ENCODE measurements at places on chromosomes 16 and 17. TPM values are rescaled to one million over a fixed set of nuclear protein-coding genes. Genes with fewer than 3 reads are reported as not detected.

GRCh38 chr16:1610071-1610898 is 1.6 kb downstream of the IFT140 start:
- peak; percentile 97 for DNase-seq

DNA sequence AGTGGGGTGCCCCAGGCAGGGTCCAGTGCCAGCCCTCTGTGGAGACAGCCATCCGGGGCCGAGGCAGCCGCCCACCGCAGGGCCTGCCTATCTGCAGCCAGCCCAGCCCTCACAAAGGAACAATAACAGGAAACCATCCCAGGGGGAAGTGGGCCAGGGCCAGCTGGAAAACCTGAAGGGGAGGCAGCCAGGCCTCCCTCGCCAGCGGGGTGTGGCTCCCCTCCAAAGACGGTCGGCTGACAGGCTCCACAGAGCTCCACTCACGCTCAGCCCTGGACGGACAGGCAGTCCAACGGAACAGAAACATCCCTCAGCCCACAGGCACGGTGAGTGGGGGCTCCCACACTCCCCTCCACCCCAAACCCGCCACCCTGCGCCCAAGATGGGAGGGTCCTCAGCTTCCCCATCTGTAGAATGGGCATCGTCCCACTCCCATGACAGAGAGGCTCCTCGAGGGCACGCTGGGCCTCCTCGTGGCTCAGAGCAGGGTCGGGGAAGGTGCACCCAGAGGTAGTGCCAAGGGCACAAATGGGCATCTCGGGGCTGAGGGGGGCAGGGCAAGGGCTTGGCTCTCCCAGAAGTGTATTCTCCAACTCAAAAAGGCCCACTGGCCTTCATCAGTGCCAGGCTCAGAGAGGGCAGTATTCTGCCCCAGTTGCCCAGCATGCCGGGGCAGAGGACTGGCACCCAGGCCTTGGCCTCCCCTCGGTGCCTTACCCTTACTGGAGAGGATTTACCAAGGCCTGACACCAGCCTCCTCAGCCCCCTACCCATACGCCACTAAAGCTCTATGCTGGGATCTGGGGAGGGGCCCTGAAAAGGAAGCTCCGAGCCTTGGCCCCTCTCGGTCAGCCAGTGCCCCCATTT is at the start of gene CDH5:
Gene CDH5 (plus strand): TSS at position 259 of the 867 bp plus-strand sequence. CDS start 12,647 bp downstream, outside the sequence.
- DNase-seq: no peak

DNA sequence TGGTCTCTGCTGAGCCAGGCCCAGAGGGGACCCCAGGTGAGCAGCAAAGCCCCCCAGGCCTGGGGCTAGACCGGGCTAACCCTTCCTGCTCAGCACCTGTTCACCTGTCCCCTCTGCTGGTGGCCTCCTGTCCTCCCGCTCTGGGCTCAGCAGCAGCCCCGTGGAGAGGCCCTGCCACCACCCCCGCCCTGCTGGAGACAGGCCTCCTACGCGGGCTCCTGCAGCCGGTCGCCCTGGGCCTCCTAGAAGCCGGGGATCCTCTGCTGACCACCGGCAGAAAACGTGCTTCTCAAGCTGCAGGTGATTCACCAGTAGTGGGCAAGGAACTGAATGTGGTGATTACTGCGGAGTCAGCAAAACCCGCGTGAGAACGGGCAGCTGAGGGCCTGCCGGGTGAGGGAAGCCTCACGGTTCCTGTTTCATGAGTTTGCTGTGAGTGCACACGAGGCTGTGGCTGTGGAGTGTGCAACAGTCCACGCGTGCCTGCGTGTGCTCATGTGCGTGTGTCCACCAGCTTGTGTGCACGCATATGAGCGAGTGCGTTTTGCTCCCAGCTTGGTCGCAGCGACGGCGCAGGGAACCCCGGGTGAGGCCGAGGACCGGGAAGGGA is 792 bp downstream of the SECTM1 start:
- no peak for DNase-seq

- no peak for DNase-seq
Measured at GRCh38 chr17:75834928-75835653, 9.1 kb downstream of the UNC13D start.

- DNase-seq: no peak
Measured at GRCh38 chr16:88293097-88293496, 89.7 kb upstream of the ZNF469 start.

- no peak for DNase-seq
Measured at GRCh38 chr16:56911771-56912571, 20.0 kb upstream of the HERPUD1 start.

- no peak for DNase-seq
Measured at GRCh38 chr17:28346746-28347246, 10.5 kb downstream of the POLDIP2 start.

Gene PRSS36
- 9.8 TPM for total RNA-seq

DNA sequence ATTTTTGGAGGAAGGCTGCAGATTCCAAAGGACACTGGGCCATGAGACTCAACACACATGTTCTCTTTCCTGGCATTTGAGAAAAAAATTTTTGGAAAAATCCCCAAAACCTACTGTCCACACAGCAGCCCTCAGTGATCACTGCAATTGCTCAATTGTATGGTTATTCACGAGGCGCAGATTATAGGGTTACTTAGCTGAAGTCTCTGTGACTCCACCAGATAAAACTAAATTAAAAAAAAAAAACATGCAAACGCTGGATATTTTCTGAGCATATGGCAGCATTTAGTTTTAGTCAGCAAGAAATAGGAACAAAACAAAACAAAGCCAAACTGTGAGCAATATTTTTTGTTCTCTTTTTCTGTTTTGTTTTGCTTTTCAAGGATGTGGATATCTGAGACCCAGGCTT is 83.8 kb upstream of the FAM20A start:
- DNase-seq: no peak

DNA sequence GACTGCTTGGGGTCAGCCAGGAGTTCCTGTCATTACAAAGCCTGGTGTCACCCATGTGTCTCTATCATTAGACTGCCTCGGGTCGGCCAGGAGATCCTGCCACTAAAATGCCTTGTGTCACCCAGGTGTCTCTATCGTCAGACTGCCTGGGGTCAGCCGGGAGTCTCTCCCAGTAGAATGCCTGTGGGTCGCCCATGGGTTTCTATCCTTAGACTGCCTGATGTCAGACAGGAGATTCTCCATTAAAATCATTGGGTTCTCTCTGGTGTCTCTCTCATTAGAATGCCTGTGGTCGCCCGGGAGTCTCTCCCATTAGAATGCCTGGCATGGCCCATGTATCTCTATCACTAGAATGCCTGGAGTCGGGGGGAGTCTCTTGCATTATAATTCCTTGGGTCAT is 2231.0 kb downstream of the TP53TG3F start:
- peak; percentile 41 for DNase-seq

Gene RND2
- 0.45 TPM for total RNA-seq

DNA sequence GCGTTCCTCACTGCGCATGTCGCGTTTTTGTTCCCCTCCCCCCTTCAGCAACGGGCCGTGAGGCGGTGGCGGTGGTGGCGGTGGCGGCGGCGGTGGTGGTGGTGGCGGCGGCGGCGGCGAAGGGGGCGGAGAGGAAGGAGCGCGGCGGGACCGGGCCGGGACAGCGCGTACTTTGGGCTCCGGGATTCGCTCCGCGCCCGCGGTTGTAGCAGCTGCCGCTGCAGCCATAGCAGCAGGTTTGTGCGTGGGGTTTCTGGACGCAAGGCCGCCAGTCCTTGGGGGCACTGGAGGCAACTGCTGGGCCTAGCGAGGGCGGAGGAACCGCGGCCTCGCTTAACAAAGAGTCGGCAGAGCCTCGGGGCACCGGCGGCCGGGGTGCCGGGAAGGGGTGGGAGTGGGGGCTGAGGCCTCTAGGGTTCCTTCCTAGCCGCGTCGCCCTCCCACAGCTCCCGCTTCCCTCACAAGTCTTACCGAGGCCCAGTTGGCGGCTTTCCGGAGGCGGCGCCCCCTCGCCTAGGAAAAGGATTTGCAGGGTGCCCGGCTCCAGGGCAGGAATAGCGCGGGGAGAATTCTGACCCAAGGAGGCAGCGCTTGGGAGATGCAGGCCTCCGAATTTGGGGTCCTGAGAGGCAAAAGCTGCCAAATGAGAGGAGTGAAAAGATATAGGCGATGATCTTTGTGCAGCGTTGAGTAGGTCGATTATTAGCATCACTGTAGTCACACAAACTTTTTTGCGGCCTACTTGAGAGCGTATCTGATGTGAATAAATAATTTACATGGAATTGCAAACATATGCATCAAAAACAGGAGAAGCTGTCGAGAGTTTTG is at the start of gene DDX42:
Gene DDX42 (plus strand): TSS at position 30 of the 828 bp plus-strand sequence. CDS start 12,880 bp downstream, outside the sequence.
- DNase-seq: peak; percentile 97

Data from mesenteric fat pad (tissue), 1 donor.